Fibroblast of the conjunctiva (primary cell): ENCODE measurements at places on chromosomes 6 and 20.

- DNase-seq: no peak
Measured at GRCh38 chr20:60455272-60455671, 497.0 kb downstream of the CDH26 start.

- DNase-seq: no peak
Measured at GRCh38 chr6:116400328-116400727, 29.6 kb downstream of the DSE start.

- DNase-seq: no peak
Measured at GRCh38 chr6:127176146-127176545, 57.7 kb downstream of the RSPO3 start.

GRCh38 chr6:81906041-81906440 lies 153.6 kb upstream of the TENT5A start:
- no peak for DNase-seq

DNA sequence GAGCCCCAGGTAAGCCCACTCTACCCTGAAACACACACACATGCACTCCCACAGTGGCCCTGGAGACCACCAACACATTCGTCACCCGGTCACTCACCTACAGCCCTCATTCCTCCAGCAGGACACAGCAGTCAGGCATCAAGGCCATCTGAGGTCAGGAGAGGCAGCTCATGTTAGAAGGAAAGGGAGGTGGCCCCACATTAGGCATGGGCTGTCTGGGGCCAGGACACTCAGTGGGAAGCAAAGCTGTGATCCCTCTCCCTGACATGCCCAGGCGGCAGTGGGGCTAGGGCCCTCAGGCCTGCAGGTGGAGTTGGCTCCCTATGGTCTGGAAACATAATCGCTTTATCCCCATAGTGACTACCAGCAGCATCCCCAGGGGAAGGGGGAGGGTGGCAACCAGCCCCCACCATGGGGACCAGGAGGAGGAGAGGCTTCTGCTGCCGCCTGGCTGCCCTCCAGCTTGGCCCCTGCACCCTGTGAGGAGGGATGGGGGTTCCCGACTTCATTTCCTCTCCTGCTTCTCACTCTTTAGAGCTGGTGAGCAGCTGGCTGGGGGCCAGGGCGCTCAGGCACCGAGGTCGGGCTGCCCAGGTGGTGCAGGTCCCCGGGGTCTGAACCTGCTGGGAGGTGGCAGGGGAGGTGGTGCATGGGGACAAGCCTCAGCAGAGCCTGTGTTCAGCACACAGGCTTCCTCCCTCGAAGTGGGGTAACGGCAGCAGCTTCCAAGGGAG lies 76.6 kb upstream of the CST7 start:
- DNase-seq: no peak

DNA sequence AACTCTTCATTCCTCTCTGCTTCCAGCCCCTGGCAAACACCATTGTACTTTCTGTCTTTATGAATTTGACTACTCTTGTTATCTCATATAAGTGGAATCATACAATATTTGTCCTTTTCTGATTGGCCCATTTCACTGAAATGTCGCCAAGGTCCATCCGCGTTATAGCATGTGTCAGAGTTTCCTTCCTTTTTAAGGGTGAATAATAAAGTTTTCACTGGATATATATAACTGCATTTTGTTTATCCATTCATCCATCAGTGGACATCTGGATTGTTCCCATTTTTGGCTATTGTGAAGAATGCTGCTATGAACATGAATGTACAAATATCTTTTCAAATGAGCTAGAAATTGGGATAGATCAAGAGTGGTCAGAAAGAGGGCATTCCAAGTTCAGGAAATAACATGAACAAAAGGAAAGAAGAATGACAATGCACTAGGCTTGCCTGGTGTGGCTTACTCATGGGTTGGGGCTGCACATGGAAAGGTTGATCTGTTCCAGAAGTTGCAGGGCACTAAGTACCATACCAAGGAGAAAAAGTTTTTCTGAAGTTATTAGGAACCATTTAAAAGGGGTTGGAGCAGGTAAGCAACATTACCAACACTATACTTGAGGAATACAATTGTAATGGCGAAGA lies 10.0 kb upstream of the L3MBTL3 start:
- DNase-seq: no peak

DNA sequence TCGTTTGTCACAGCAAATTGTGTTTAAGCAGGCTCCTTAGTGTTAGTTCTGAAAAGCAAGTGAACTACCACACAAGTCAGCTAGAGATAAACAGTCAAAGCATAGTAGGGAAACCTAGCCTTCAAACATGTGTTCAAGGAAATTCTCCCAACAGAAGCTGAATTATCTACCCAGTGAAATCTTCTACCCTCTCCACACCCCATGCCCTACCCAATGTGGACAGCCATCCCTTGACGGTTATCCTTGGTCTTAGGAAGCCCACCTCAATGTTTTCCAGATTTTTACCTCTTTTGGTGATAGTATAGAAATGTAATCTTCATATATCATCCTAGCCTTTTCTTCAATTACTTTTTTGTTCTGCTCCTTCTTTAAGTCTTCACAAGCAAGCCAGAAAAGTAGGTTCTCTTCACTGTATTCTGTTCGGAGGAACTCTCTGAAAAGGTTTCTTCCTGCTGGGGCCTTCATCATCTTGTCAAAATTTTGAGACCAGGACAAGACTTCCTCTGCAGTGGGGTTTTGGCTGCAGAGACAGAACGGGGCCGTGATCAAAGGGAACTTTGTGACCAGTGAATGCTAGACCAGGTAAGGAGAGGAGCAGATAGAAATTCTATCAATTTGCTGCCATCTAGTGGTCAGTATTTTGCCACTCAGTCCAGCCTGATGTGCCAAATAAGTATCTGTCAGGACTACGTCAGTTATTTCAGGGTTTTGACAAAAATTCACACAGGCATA lies 21.6 kb upstream of the MTRF1L start:
- DNase-seq: peak; percentile 45

DNA sequence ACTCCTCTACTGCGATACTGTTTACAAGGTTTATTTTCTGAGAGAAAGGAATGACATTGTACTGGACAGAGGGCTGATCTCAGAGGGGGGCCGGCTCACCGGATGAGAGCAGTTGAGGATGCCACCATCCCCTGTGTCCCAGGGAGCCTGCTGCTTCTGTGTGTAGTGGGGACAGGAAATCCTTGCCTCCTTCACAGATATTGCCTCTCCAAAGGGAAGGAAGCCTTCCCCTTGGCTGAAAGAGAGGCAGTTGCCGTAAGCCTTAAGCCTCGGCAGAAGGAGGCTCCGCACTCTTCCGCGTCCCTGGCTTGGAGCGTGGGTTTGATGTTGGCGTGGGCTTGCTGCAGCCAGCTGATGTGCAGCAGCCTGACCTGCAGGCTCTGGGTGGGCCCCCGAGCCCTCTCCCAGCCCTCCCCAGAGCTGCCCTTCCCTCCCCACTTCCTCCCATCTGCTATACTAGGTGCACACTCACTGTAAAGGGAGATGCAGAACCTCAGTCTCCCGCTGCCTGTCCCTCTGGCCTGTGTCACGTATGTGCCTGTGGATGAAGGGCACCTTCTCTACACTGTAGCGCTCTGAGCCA lies 45.7 kb upstream of the RPS6KA2 start:
- DNase-seq: no peak

DNA sequence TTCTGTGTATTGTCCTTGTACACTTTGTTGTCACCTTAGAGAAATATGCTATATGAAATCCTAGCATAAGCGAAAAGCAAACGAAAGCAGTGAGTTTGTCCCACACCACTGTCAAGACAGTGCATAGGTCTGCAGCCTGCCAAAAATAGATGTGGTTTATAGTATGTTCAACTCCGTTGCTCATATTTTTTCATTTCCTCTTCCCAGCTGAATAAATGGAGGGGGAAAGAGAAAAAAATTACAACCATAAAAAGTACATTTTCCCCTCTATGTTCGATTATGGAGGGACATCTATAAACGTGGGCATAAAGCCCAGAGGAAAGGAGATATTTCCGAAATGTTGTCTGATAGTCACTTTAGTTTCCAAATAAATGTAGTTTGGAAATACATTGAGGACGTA lies 25.8 kb downstream of the PRL start:
- no peak for DNase-seq

GRCh38 chr6:82217018-82217586 lies 30.4 kb downstream of the IBTK start:
- no peak for DNase-seq

DNA sequence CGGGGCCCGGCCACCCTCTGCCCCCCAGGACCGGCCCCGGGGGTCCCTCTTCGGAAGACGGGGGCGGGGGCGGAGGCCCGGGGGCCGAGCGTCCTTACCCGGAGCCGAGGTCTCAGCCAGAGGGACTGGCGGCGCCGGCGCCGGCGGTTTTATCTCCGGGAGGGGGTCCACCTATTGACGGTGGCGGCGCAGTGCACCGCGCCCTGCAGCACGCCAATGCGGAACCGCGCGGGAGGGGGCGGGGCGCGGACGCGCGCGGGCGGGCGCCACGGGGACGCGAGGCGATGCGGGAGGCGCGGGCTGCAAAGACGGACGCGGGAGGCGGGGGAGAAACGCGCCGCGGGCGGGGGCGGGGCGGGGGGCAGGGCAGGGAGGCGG lies at the start of gene EEF1A2:
Gene EEF1A2 (minus strand): TSS at position 124 of the 378 bp plus-strand sequence. CDS start 1,320 bp downstream, outside the sequence.
- DNase-seq: no peak
